ENCODE measurements at places on chromosomes 5 and 9. TPM values are rescaled to one million over a fixed set of nuclear protein-coding genes. Genes with fewer than 3 reads are reported as not detected.

Gene SLC45A2
- 0.16 TPM for total RNA-seq

Gene ZNF354C
- 4.0 TPM for total RNA-seq

Gene FAM151B
- 2.1 TPM for total RNA-seq

Gene CAPSL
- total RNA-seq, result not detected

Gene PTPRD
- total RNA-seq, result 13.0 TPM

Gene PSIP1
- total RNA-seq, result 21.2 TPM

Gene OR1Q1
- total RNA-seq, result not detected

Gene GABRA1
- total RNA-seq, result not detected

Gene FBXO10
- total RNA-seq, result 5.9 TPM

Gene SYK
- total RNA-seq, result 4.7 TPM

Gene PCDHAC2
- total RNA-seq, result 0.67 TPM

Gene ADGRV1
- total RNA-seq, result 0.19 TPM

Gene LMX1B
- total RNA-seq, result 0.62 TPM

Gene DRD1
- total RNA-seq, result 0.05 TPM

Gene RHOBTB3
- 79.0 TPM for total RNA-seq

Gene IFNA10
- not detected for total RNA-seq

Gene SPATA31D4
- not detected for total RNA-seq

Gene DTWD2
- 10.1 TPM for total RNA-seq

Gene PDLIM4
- 8.8 TPM for total RNA-seq

Gene ANKRD34B
- not detected for total RNA-seq

Gene NIPAL4
- total RNA-seq, result 0.30 TPM

Gene UNC13B
- total RNA-seq, result 24.7 TPM

Gene C5orf58
- not detected for total RNA-seq

Gene NPM1
- total RNA-seq, result 412 TPM

Gene SCAI
- total RNA-seq, result 4.8 TPM

Gene PCDHGA8
- 14.0 TPM for total RNA-seq

Gene PCDHGA3
- 22.9 TPM for total RNA-seq

Gene MYMK
- not detected for total RNA-seq

Gene FRRS1L
- 0.81 TPM for total RNA-seq

Gene PLAC8L1
- not detected for total RNA-seq

Data from cardiac septum (tissue), 1 donor.